ENCODE measurements at places on chromosomes 12 and 14.

DNA sequence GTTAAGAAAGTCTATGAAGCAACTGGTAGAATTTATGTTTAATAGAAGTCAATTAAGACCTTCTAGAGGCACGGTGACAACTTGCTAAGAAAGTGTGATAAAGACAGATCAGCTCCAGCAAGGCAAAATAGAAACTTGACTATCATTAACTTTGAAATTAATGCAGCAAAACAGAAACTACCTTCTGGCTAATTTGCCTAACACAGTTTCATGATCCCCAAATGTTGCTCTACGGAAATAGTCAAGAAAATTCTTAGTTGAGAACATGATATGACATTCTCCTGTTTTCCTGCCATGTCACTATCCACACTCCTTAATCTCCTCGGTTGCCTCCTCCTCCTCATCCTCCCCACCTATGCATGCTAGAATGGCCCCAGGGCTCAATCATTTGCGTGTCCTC lies 4.2 kb downstream of the DENND5B start:
- no peak for DNase-seq

- DNase-seq = peak; percentile 73
Observed at GRCh38 chr14:38208618-38209562, 1.2 kb downstream of the SSTR1 start.

- no peak for DNase-seq
Observed at GRCh38 chr12:124213666-124214347, 81.1 kb upstream of the RFLNA start.

GRCh38 chr12:93857991-93858447 lies 180.8 kb downstream of the CRADD start:
- no peak for DNase-seq

DNA sequence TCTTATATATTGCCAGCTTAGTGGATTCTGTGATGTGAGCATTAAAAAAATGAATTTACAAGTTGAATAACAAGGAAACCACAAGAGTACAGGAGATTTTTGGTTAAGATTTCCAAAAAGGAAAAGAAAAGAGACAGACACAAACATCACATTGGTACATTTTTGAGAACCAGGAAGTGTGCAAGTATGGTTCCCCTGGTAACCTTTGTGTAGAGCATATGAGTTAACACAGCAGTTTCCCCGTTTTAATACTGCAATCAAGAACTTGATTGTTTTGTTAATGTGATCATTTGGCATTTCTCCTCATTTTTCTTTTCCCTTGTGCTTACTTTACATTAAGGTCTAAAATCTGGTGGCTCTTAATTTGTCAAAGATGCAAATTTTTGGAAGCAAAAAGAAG lies 490.4 kb upstream of the ATP2B1 start:
- no peak for DNase-seq

- peak; percentile 51 for DNase-seq
Observed at GRCh38 chr14:48805315-48805714, 780.9 kb downstream of the RPS29 start.

DNA sequence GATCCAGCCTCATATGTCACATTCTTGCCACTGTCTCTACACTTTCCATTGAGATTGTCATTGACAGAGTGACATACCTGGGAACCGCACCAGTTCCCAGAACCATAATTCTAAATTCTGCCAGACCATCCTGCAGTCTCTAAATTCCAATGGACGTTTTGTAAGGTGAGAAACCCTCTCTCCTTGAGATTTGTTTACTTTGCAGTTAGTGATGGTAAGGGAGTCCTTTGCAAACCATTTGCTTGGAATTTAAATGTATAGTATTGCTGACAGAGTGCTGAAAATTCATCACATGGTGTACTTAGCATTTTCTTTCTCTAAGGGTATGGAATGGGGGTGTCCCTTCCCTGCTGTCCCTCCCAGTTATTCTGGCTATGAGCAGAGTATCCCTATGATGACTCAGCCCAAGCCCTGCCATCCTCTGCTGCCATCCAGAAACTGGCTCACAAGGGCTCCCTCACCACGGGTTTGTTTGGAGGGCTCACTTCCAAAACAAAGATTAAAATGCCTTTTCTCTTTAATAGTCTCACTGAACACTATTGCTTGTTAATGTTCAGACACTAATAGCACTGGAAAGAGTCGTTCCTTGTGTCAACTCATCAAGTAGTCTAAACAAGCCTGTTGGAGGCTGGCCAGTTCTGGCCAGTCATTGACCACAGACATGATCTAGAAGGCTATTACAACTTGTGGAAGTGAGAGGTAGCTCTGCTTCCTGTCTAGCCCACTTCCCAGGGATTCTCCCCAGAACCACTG lies 129.0 kb upstream of the HMGA2 start:
- DNase-seq = no peak

GRCh38 chr14:98932431-98933325 lies 339.3 kb downstream of the BCL11B start:
- peak; percentile 28 for DNase-seq

GRCh38 chr12:42593874-42594273 lies 4.3 kb upstream of the PRICKLE1 start:
- no peak for DNase-seq

DNA sequence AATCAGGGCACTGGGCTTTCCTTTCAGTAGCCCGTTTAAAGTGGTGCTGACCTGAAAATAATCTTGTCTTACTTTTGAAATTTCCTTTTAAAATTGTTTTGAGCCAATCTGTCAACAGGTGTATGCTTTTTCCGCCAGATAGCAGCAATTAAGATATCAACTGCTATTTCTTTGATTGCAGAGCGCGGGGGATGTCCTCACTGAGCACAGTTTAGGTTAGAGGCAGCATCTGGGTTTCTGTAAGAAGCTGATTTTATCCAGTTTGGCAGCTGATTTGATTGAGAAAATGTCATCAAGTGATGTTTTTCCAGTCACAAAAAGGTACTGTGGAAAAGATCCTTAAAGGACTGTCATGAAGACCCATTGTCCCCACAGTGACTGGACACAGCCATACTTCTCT lies 371.8 kb downstream of the ADAMTS20 start:
- DNase-seq = no peak

GRCh38 chr12:117441751-117442150 lies 80.3 kb upstream of the NOS1 start:
- no peak for DNase-seq

GRCh38 chr14:102691763-102692162 lies 85.5 kb upstream of the TRAF3 start:
- no peak for DNase-seq

DNA sequence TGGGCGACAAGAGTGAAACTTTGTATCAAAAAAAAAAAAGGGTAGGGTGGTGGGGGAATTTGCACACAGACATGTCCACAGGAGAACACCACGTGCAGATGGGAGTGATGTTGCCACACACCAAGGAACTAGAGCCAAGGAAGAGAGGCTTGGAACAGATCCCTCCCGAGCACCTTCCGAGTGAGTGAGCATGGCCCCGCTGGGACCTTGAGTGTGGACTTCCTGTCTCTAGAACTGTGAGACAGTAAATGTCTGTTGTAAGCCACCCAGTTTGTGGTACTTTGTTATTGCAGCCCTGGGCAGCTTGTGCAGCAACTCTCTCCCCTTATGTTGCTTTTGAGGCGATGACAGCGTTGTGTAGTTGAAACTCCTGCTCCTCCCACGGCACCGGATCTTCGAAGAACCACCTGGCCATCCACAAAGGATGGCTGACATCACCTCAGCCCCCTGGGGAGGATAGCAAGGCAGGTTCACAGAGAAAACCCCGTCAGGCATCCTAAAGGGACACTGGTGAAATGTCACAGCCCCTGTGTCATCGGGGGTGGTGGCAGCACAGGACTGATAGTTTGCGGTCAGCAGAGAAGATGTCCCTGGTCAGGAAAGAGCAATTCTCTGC lies 54.7 kb upstream of the PLEKHG3 start:
- DNase-seq = no peak

- no peak for DNase-seq
Observed at GRCh38 chr12:16282978-16283377, 5.5 kb upstream of the SLC15A5 start.

GRCh38 chr14:91350813-91351511 lies 66.7 kb downstream of the CCDC88C start:
- DNase-seq = peak; percentile 74

DNA sequence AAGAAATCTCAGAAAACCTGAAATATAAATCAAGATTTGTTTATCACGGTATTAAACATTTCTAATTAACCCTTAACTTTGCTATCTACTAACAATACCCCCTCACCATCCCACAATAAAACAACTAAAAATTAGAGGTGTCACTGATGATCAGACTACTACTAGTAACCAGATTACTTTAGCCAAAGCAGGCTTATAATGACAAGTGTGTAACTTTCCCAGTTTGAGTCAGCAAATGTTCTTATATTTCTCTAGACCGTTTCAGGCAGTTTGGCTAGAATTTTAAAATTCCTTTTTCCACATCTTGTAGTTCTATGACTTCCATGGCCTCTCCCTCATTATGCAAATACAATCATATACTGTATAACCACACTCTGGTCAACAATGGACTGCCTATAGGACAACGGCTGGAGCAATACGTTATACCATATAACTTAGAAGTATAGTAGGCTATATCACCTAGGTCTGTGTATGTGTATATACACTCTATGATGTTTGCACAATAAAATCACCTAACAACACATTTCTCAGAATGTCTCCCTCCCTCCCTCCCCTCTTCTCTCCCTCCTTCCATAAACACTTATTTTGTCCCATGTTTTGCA lies 102.1 kb downstream of the DENND5B start:
- DNase-seq = no peak

GRCh38 chr14:53006931-53007562 lies 56.2 kb upstream of the FERMT2 start:
- DNase-seq = no peak

- DNase-seq = no peak
Observed at GRCh38 chr12:1646569-1647284, 17.7 kb downstream of the WNT5B start.

DNA sequence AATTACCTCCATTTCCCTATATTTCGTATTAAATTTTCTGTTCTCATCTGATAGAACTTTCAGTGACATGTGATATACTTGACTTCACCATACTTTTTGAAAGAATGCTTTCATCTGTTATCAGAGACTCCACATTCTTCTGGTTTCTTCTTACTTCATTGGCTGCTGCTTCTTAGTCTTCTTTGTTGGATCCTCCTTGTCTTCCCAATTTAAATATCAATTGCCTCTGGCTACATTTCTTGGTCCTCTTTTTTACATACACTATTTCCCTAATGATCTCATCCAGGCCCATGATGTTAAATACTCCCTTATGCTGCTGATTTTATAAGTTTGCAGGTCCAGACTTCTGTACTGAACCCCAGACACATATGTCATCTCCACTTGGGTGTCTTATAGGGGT lies 22.0 kb downstream of the OR5AU1 start:
- DNase-seq = no peak

DNA sequence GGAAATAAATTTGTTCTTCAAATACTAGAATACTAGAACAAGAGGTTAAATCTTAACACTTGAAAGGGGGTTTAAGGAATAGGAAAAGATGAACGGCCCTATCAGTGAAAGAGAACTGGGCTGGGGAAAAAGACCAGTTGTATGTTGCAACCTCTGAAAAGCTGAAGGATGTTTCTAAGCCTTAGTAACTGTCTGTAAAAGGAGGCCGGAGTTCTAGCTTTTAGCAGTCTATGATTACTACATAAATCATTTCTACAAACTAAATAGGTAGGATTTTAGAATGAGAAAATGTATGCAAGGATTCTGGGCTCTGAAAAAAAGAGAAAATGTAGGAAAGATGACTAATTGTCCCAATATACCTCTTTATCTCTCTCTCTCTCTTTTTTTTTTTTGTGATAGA lies 4.9 kb downstream of the CERS5 start:
- DNase-seq = no peak

DNA sequence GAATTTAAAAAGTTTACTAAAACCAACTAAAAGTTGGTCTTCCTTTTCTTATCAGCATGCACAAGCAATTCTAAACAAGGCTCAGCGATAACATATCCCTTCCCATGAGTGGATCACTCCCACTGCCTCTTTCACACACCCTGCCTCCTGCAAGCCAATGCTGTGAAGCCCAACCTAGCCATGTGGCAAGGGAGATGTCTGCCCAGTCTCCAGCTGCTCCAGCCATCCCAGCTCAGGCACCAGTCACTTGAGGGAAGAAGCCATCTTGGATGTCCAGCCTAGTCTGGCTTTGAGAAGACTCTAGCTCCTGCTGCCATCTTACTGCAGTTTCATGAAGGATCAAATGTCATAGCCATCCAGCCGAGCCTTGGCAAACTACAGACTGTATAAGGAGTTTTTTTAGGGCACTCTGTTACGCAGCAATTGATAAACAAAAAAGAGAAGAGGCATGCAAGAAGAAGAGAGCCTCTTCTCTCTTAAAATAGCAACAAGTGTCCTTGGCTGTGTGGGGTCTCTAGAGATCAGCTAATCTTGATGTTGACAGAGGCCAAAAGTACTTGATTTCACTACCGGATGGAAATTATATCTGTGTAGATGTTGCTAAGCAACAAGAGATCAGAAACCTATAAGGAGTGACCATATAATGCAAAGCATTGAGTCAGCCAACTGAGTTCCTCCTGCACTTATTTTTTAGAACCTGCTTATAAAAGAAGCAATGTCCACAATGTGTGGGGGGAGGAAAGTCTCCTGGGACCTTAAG lies 108.9 kb downstream of the PTCSC3 start:
- no peak for DNase-seq

- DNase-seq = no peak
Observed at GRCh38 chr14:75260025-75260763, 18.4 kb upstream of the FOS start.

DNA sequence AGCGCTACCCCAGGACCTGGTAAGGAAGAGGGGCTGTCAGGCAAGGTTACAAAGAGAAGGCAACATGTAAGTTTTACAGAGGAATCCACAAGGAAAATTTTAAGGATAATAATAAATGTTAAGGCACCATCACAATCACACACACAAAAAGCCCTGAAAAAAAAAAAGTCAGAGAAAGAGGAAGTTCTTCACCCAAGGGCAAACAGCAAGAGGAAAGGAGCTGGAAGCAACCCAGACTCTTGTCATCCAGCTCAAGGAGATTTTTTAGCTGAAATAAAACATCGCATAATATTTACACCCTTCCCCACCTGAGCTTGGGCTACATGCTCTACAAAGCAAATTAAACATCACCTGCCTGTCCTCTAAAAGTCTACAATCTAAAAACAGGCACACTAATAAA lies 9.5 kb downstream of the SPTB start:
- no peak for DNase-seq

GRCh38 chr14:22282949-22283348 lies 306.1 kb downstream of the DAD1 start:
- no peak for DNase-seq

DNA sequence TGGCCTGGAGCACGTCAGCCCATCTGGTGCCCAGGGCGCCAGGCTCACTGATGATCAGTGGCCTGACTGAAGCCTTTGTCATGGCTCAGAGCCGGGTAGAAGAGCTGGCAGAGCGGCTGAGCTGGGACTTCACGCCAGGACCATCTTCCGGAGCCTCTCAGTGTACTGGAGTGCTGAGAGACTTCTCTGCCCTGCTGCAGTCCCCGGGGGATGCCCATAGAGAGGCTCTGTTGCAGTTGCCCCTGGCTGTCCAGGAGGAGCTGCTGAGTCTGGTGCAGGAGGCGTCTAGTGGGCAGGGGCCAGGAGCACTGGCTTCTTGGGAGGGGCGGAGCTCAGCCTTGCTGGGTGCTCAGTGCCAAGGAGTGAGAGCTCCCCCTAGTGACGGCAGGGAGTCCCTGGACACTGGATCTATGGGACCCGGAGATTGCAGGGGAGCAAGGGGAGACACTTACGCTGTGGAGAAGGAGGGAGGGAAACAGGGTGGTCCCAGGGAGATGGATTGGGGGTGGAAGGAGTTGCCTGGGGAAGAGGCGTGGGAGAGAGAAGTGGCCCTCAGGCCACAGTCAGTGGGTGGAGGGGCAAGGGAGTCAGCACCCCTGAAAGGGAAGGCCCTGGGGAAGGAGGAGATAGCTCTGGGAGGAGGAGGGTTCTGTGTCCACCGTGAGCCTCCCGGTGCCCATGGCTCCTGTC lies 2.0 kb downstream of the KHNYN start:
- DNase-seq = peak; percentile 97

- DNase-seq = no peak
Observed at GRCh38 chr14:93010522-93011140, 87.7 kb downstream of the CHGA start.

All from spleen (tissue), 13 donors.